NCI-H1092 (cell line): ENCODE measurements at places on chromosomes 1 and 21.

DNA sequence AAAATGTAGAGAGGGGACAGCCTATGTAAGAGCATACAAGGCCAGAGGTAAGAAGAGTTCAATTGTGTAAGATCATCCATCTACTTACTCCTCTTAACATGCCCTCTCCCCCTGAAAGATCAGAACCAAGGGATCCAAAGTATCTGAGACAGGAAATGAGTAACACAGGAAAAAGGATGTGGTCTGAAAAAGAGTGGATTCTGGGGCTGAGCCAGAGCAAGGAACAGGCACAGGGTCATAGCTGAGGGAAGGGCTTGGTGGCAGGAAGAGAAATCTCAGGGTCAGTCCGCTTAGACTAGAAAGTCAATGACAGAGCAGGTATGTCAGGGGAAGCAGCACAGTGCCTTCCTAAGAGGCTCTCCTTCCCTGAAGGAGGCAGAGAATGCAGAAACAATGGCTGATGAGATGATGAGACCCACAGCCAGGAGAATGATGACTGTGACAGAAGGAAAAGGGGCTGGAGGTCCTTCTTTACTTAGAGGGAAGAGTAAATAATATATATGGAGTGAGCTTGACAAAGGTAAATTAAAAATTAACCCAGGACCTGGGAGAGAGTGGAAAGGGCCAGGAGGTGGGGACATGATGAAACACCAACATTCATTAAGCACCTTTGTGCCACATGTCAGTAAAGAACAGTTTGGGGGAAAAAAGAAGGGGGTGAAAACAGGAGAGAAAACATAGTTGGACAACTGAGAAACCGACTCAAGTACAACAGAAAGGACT lies 26.2 kb upstream of the A3GALT2 start:
- no peak for DNase-seq

- no peak for DNase-seq
Observed at GRCh38 chr1:114015075-114015474, 35.8 kb downstream of the OLFML3 start.

DNA sequence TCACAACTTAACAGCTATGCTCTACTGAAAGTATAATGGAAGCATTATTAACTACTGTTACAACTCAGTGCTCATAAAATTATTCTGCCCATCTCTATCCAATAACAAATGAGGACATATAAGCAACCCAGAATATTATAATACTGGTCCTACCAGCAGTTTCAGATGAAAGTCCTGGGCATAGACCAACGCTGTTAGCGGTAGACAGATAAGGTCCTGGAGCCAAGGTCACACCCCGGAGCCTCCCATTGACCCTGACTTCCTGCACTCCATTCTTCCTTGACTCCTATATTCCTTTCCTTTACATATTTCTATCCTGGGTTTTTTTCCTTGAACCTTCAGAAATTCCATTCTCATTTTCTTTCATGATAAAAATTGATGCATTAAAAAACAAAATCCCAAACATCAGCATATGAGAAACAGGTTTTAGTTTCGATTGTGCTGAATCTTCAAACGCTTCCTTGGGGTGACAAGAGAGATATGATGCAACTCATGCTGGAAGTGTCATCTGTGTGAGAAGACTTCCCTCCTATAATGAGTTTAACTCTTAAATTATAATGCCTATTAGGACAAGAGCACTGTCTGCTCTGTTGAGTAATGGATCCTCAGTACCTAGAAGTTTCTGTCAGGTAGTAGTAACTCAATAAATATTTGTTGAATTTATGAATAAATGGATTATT lies 831.1 kb downstream of the LRRIQ3 start:
- no peak for DNase-seq

GRCh38 chr1:78069784-78070183 lies 24.0 kb downstream of the GIPC2 start:
- DNase-seq: no peak

GRCh38 chr21:15932726-15933125 lies 202.9 kb downstream of the USP25 start:
- no peak for DNase-seq

DNA sequence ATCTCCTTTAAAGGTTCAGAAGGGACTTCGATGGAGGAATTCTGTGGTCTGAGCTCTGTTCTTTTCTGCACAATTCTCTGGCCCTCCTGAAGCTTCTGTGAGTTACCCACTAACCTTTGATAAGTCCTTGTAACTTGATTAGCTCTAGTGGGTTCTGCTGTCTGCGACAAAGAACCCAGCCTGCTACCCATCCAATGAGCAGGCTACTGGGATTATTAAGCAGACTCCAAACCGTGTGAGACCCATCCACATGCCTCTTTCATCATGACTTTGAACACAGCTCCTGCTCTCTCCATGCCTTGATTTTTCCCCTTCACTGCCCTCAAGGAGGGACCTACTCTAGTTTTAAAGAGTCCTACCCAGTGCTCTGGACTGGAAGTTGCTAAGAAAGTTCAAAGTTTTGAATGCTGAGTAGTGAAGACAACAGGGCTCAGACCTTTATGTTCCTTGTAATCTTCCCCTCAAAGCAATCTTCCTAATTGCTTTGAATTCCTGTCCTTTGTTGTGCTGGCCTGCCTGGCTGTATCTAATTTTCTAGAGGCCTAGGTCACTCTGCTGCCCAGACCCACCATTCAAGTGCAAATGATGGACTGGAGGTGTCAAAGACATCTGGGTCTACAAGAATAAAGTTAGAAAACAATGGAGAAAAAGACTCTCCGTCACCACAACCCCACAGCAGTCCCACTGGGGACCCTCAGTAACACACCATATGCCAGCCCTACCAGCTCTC lies 146.9 kb downstream of the RHOU start:
- DNase-seq: no peak

GRCh38 chr1:194341587-194341986 lies 1155.2 kb upstream of the B3GALT2 start:
- no peak for DNase-seq

- DNase-seq: no peak
Observed at GRCh38 chr21:43907751-43908150, 42.7 kb downstream of the AGPAT3 start.

DNA sequence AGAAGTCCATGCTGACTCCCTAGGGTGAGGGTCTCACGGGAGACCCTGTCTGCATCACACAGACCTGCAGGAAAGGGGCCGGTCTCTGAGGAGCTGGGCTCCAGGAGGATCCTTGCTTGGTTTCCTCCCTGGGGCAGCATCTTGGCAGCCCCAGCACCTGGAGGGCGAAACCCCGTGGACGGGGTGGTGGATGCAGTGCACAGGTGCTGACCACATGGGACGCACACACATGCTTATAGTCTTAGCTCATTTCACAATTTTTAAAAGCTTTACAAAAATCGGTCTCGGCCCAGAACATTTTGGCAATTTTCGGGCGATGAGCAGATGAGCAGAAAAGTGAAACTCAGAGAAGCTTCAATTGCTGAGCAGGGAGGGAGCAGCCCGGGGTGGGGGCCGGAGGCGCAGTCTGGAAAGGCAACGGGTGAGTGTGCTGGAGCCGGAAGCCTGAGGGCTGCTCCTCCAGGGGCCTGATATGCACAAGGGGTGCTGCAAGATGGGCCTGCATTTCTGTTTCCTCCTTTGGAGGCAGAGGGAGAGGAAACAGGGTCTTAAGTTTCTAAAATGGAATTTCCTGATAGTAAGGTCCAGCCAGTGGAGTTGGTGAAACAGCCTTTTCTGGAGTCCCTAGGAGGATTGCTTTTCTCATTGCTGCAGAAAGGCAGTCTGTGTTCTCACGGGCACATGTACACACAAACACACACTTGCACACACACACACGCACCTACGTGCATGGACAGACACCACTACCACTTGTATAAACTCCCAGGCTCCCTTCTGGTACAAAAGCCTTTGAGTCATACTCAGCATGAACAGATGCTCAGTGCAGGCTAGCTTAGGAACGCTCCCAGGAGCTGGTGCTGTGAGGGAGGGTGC lies 60.6 kb downstream of the SCCPDH start:
- DNase-seq: no peak

GRCh38 chr1:60036856-60037460 lies 36.6 kb downstream of the C1orf87 start:
- DNase-seq: no peak
